ENCODE measurements at places on chromosomes 16 and 17. TPM values are rescaled to one million over a fixed set of nuclear protein-coding genes. Genes with fewer than 3 reads are reported as not detected.
A peak's percentile ranks its signal among the peaks of the same experiment; 100 is the strongest.

The PIGL gene
- total RNA-seq, result 24.1 TPM

The C16orf96 gene
- 0.13 TPM for total RNA-seq

The TP53TG3C gene
- total RNA-seq, result not detected

The TBC1D3C gene
- not detected for total RNA-seq

The HAP1 gene
- 0.11 TPM for total RNA-seq

The KCTD11 gene
- 11.4 TPM for total RNA-seq

The GLIS2 gene
- 0.16 TPM for total RNA-seq

The HSD17B1 gene
- 0.53 TPM for total RNA-seq

The CMTM2 gene
- total RNA-seq, result 0.68 TPM

The TK1 gene
- total RNA-seq, result 139 TPM

The MYOCD gene
- not detected for total RNA-seq

The CDH15 gene
- not detected for total RNA-seq

The MT1H gene
- 1.9 TPM for total RNA-seq

The RHBDF2 gene
- total RNA-seq, result 52.1 TPM

GRCh38 chr17:43907998-43908721 is 824 bp upstream of the MPP2 start:
- DNase-seq, result peak; percentile 58

- no peak for DNase-seq
Measured at GRCh38 chr17:57663326-57664070, 81.6 kb downstream of the CCDC182 start.

DNA sequence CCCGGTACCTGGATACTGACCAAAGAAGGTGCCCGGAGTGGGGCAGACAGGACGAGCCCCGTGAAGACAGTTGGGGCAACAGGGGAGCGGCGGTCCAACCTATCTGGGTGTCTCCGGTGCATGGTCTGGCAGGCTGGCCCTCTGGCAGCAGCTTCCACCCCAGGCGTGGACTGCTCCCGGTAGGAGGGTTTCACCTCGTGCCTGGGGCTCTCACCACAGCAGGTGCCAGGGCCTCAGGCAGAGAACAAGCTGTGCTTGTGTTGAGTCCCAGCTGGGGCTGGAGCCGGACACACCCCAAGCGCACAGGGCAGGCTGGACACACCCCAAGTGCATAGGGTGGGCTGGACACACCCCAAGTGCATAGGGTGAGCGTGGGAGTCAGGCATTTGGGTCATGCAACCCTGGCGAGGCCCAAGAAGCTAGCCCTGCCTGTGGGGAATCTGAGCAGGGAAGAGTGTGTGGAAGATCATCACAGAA is 1.5 kb upstream of the FBXL16 start:
- no peak for DNase-seq

DNA sequence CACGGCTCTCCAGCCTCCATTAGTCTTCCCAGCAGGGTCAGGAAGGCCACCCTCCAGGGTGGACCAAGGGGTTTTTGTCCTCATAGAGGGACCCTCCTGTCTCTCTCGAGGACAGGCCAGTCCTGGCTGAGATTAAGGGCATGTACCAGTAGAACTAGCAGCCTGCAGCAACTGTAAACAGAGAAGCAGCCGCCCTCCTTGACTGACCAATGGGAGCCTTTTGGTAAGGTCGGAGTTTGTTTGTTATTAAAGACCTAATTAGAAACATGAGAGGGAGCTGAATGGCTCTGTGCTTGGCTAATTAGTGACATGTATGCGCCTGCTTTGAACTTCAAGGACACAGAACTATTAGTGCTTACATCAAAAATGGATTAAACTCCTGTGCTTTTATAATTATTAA is 80.0 kb downstream of the CCDC182 start:
- no peak for DNase-seq

DNA sequence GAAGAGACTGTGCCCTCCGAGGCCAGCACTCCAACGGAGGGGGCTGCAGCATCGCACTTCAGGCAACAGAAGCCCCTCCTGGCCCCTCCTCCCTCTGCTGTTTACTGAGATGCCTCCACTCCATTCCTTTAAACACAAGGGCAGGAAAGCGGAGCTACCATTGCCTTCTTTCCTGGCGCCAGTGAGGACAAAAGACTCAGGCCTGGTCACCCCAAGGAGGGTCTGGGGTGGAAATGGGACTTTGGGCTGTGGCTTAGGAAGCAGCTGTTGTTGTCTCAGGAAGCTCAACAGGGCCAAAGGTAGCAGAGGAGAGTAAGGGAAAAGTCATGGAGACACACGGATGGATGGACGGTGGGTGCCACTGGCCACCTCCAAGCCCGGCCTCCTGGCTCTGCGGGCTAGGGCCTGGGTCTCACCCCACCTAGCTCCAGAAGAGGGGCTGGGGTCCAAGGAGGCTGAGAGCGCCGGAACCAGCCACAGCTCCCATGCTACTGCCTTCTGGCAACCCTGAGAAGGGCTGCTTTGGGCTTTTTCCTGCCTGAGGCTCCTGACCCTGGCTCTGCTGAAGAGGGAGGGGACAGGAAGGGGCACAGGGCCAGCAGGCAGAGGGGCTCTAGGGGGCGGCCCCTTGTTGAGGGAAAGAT is 11.1 kb downstream of the CD300LG start:
- DNase-seq, result no peak

GRCh38 chr17:15918261-15918660 is 26.7 kb upstream of the ADORA2B start:
- no peak for DNase-seq

- peak; percentile 28 for DNase-seq
Measured at GRCh38 chr17:50681263-50682200, 26.2 kb downstream of the ANKRD40 start.

DNA sequence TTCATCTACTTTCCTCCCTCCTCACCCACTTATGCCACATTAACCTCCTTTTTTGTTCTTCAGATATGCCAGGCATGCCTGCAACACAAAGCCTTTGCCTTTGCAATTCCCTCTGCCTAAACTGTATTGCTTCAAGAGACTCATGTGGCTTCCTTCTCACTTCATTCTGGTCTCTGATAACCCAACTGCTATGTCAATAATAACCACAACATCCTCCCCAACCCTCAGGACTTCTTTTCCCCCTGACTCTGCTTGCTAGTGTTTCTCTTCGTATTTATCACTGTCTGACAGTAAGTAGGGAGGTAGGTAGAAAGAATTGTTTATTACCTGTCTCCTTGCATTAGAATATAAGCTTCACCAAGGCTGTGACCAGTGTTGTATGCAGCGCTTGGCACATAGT is 22.4 kb downstream of the RBL2 start:
- peak; percentile 69 for DNase-seq

DNA sequence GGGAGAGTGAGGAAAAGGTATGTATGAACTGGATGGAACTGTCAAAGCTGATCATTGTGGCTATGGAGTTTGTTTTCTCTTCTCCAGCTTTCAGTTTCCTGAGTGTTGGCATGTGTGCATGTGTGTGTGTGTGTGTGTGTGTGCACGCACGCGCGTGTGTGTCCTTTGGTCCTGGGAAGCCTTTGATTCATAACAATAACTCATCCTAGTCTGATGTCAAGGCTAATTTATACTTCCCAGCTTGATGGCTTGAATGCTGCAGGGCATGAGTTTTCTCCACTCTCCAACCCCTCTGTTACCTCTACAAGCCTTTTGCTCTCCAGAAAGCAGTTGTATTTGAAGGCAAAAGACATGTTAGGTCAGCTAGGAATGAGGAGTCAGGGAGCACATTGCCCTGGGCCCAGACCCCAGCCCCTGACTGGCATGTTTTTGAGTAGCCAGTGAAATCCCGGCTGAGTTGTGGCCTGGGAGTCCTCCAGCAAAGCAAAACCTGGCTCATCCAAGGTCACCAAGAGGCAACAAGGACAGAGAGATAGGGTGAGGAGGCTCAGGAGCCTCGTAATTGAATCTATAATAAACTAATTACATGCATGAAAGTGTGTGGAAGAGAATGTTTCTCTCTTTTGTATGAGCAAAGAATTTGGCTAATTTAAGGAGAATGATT is 8.9 kb upstream of the CDC42EP4 start:
- no peak for DNase-seq

GRCh38 chr17:45177563-45177962 is 15.9 kb downstream of the HEXIM2 start:
- DNase-seq, result no peak

DNA sequence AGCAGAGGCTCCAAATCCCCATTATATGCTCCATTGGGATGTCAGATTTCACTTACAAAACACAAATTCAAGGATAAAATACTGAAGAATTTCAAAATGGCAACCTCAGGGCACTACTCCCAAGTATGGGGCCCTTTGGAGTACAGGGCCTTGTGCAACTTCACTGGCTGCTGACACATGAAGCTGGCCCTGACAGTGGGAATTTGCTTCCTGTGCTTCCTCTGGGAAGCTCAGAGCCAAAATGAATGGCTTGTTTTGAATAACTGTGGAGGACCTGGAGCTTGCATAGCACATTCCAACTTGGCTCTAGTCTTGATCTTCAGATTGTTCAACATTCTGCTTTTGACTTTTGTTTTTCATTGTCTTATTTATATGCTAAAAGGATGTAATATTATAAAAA is 52.3 kb upstream of the HNF1B start:
- DNase-seq, result no peak

DNA sequence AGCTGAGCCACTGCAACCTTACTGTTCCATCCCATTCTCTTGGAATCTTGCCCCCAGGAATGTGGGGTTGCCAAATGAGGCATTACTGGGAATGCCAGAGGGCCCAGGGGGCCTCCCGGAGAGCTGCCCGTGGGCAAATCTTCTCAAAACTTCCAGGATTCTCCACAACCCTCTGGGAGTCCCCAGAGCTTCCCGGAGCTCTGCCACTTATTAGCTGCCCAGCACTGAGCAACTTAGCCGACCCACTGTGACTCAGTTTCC is 306.0 kb downstream of the FOXL1 start:
- DNase-seq, result no peak

DNA sequence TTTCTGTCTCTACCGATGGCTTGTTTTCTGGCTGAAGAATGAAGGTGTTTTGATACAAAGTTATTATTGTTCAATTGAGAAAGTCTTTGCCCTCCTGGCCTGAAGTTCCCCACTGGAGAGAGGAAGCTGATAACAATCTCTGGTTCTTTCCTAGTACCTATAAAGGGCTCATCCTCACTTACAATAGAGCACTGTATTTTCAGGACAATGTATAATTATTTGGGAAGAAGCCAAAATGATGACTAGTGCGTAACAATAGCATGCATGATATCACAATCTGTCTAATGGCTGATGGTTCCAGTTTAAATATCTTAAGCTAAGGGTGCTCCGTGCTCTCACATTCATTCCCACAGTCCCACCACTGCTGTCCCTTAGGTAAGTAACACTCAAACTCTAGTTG is 230.7 kb downstream of the IRX3 start:
- DNase-seq, result no peak

DNA sequence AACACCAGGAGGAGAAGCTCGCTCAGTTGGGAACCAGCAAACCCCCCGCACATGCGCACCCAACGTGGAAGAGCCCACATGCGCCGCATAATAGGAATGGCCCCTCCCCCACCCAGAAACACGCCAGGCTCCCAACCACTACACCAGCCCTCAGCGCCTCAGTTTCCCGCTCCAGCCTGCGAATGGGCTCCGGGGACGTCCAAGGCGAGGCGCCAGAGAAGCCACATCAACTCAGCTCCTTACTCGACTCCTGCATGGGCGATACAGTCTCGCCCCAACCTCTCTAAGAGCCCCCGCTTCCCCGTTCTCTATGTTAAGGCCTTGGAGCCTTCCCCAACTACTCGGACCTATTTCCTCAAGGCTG is 504 bp downstream of the SRSF1 start:
- DNase-seq, result peak; percentile 65

DNA sequence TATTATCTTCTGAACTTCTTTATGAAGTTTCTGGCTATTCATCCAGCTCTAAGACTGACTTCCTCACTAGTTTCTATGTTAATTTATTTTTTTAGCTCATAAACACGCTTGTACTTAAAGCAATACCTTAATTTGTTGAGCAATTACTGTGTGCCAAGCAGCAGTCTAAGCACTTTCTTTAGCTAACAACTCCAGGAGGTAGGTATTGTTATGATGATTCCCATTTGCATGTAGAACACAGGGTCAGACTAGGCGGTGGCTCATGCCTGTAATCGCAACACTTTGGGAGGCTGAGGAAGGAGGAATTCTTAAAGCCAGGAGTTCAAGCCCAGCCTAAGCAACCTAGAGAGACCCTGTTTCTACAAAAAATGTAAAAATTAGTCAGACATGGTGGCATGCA is 19.8 kb downstream of the DNAH3 start:
- no peak for DNase-seq

- no peak for DNase-seq
Measured at GRCh38 chr17:83042522-83043158, 36.8 kb upstream of the METRNL start.

DNA sequence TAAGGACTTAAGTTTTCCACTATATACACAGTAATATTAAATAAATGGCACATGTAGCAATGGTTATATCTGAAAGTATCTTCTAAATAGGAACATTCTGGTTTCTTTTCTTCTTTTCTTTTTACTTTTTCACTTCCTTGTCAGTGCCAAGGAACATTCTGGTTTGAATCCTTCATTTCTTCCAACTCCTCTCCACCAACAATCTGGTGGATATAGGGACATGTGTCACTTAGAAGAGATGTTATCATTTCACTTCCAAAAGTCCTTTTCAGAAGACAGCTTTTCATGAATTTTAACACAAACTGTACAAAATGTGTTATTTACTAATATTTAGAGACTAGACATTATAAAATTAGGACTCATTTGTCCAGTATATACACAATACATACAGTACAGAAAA is 7.9 kb upstream of the GOT2 start:
- no peak for DNase-seq

DNA sequence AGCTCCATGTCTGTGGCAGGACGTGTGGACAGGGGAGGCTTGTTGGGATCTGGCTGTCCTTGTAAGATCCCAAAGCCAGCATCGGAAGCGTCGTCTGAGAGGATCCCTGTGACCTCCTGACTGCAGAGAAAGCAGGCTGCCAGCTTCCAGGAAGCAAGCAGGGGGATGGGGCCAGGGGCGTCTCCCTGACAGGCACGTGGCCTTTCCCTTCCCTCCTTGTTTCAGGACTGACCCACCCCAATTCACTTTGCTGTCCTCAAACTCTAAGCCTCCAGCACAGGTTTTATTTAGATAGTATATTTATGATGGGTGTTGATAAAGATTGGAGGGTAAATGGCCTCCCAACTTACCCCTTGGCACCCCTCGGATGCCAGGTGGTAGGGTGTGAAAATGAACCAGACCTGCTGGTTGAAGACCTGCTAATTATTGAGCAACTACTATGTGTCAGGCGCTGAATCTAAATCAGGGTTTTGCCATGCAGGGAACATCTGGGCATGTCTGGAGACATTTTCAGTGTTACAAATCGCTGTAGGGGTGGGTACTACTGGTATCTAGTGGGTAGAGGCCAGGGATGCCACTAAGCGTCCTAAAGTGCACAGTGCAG is 24.5 kb downstream of the SOCS1 start:
- no peak for DNase-seq

- DNase-seq, result no peak
Measured at GRCh38 chr17:63278728-63279442, 167.2 kb downstream of the CYB561 start.

DNA sequence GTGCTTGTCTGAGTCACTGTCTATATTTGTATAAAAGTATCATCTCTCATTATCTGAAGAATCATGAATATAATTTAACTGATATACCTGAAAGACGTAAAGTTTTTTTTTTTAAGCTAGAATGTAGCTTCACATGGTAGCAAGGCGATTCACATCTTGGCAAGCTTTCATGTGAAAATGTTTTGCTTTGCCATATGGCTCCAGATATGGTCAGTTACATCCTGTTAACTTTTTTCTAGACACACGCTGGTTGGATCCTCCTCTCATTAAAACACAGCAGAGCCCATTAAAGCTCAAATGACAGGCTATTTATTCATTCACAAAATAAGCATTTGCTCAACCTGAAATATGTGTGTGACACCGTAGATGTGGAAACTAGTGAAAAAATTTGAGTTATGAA is 412.8 kb downstream of the KIF2B start:
- DNase-seq, result no peak
